Right ventricle myocardium inferior (tissue), 1 donor: ENCODE measurements at places on chromosomes 12 and 14. TPM values are rescaled to one million over a fixed set of nuclear protein-coding genes. Genes with fewer than 3 reads are reported as not detected.

DNA sequence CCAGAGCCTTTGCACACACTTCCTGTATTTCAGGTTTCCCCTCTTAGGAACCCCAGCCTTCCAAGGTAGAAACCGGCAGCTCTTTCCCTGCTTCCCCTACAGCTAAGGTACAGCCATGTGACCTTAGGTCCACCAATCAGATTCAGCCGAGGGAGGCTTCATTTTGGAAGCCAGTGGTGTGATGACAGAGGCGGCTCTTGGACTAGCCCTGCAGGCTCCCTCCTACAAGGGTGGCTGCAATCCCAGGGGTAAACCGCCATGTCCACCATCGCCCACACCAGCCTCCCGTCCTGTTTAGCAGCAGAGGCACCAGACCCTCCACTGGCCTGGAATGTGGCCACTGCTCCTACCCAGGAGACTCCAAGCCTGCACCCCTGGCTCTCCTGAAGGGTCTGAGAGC is 65.6 kb downstream of the SERPINA3 start:
- DNase-seq: no peak

DNA sequence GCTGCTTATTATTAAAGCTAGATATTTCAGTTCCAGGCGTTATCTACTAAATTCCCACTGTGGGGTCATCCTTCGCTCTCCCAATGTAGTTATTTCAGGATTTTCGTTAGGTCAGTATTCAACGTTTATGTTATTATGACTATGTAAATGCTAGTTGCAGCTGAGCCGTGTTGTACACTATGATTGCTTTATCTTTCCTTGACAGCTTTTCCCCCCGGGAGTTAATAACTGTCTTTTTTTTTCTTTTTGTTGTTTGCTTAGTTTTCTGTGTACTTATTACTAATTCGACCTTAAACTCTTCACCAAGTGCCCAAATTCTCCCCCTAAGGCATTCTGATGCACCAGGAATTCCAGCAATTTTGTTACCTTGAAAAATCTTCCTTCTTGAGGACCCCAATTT is 48.5 kb downstream of the SUDS3 start:
- DNase-seq: no peak

DNA sequence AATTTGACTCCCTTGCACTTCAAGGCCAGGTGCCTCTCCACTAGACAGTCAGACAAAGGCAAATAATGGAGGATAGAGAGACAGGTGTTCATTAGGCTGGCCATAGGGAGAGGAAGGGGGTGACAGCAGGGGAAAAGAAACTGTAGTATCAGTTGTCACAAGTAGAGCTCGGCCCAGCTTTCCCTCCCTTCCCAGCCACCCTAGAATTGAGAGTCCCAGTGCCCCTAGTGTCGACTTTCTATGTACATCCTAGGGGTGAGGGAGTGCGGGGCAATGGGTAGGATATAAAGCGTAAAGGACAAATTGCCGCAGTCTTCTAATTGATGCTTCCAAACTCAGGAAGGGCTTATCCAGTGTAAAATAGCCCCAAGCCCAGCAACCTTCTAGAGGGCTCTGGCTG is 39.0 kb downstream of the BAZ2A start:
- no peak for DNase-seq

GRCh38 chr14:23153851-23154796 is 29.3 kb downstream of the SLC7A8 start:
- peak; percentile 96 for DNase-seq

DNA sequence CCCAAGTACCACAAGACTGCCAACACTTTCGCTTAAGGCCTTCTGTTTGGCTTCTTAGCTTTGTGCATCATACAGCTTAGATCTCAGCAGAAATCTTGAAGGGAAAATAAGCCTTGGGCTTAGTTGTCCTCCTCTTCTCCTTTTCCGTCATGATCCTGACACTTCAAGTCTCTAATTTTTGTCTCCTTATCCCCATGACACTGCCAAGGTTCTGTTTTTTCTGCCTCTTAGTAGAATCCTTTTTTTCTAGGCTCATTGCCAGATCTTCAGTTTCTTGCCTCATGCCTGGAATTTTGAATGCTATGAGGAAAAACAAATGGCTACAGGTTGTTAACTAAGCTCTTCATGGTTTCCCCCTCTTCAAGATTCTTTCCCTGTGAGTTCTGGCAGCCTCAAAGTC is 450.4 kb downstream of the LRFN5 start:
- no peak for DNase-seq

- no peak for DNase-seq
Observed at GRCh38 chr12:105581420-105581819, 250.9 kb downstream of the C12orf75 start.

- DNase-seq: no peak
Observed at GRCh38 chr12:13816394-13816793, 165.0 kb downstream of the GRIN2B start.

DNA sequence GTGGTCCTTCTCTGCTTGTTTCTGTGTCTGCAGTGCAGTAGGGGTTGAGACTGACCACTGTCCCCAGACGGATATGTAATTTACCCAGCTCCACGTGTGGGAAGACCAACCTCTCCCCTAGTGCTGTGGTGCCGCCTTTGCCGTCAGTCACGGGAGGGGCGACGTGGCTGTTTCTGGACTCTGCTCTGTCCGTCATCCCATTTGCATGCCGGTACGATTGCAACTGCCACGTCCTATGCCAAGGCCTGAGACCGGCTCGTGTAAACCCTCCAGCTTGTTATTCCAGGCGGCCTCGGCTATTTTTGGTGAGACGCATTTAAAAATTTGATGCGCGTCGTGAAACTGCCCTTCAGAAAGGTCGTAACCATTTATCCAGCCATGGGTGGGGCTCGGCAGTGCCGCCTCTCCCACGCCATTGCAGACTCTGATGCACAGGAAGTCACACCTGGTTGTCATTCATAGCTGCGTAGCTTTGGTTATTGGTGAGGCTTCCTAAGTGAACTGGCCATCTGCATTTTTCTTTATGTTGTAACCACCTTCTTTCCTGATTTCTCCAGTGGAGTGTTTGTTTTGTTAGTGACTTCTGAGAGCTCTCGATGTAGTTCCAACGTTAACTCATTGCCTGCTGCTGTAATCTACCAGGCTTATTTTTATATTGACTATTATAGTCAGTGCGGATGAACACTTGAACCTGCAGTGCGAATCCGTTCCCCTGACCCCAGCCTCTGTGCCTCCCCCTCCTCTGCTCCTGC is 75.1 kb downstream of the ADGRD1 start:
- DNase-seq: no peak

PRIMA1 gene
- 10.3 TPM for total RNA-seq

KERA gene
- total RNA-seq: not detected

IPO8 gene
- total RNA-seq: 21.5 TPM
